ENCODE measurements at places on chromosomes 3 and 15.

GRCh38 chr15:52652286-52652685 is 26.9 kb downstream of the ATOSA start:
- DNase-seq, result no peak

- DNase-seq, result no peak
Observed at GRCh38 chr15:62325597-62325996, 160.5 kb upstream of the C2CD4B start.

DNA sequence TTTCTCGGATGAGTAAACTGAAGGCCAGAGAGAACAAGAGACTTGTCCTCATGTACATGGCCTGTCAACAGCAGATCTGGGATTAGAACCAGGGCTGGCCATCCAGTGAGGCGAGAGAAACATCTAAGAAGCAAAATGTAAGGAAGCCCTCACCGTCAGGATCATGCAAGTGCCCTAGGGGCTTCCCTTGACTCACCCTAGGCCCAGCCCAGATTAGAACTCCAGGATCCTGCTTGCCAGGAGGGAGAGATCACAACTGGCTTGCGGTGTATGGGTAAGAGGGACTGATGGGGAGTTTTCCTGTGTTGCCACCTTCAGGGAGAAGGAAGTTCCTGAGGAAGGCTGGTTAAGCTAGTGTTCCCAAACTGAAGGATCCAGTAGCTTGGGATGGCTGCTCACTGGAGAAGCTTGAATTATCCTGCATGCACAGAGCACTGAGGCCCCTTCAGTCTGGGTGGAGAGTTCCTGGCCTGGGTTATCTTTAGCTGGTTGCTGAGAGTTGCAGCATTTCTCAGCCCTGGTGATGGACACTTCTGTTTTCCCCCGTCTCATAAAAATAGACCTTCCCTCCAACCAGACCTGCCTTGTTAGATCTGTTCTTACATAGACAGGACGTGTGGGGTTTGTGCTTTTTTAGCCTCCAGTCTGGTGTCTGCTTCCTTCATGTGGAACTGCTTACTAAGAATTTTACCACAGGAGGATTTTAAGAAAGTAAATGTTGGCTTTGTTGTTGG is 28.2 kb upstream of the XIRP1 start:
- DNase-seq, result no peak

DNA sequence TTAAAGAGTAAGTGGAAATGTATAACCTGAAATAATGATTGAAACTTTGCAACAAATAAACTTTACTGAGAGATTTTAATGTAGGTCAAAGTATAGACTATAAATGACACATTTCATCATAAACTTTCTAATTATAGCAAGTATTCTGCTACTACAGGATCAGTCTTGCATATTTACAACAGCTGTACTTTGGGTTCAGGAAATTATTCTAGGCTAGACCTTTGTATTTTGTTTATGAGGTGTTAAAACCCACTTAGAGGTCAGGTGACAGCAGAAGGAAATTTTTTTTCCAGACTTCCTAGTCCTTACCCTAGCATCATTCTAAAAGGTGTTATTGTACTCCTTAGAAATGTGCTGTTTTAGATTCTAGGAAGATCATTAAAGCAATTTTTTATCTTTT is 2.3 kb downstream of the RNF7 start:
- DNase-seq, result no peak

- no peak for DNase-seq
Observed at GRCh38 chr3:149538371-149538770, 63.9 kb downstream of the TM4SF4 start.

DNA sequence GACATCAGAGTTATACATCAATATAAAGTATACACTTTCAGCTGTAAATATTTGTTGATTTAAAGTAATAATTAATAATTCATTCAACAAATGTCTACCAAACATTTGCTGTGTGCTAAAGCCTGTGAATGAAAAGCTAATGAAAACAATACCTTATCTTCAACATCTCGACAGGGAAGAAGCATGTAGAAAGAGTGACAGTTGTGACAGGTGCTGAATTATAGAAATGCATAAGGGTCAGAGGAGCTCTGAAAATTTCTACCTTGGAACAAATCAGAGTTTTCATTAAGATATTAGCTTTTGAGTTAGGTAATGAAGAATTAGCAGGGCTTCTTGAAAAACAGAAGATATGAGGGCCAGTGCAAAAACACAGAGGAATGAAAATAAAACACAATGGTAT is 739.2 kb downstream of the VGLL3 start:
- no peak for DNase-seq

DNA sequence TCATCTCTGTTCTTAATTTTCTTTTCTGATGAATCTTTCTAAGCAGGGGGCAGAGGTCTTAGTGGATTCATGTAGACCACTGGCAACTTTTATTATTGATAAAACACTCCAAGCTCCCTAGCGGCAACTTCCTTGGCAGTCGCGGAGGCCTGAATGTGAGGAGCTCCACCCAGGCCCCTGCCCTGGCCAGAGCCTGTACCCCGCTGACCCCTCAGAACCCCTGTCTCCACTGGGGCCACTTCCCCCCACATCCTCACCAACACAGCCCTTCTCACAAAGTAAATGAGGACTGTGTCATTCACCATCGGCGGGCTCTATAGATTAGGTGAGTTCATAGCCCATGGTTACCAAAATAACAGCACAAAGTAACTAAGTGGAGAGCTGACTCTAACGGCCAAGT is 111.6 kb downstream of the TPRA1 start:
- no peak for DNase-seq

- no peak for DNase-seq
Observed at GRCh38 chr3:99833617-99834205, 16.0 kb downstream of the CMSS1 start.

- DNase-seq, result no peak
Observed at GRCh38 chr3:120983841-120984240, 75.8 kb downstream of the STXBP5L start.

DNA sequence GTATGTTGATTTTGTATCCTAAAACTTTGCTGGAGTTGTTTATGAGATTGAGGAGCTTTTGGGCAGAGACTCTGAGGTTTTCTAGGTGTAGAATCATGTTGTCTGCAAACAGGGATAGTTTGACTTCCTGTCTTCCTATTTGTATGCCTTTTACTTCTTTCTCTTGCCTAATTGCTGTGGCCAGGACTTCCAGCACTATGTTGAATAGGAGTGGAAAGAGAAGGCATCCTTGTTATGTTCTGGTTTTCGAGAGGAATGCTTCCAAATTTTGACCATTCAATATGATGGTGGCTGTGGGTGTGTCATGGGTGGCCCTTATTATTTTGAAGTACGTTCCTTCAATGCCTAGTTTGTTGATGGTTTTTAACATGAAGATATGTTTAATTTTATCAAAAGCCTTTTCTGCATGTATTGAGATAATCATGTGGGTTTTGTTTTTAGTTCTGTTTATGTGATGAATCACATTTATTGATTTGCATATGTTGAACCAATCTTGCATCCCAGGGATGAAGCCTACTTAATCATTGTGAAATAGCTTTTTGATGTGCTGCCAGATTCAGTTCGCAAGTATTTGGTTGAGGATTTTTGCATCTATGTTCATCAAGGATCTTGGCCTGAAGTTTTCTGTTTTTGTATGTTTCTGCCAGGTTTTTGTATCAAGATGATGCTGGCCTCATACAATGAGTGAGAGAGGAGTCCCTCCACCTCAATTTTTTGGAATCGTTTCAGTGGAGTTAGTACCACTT is 188.1 kb downstream of the MINAR1 start:
- no peak for DNase-seq

GRCh38 chr3:186915806-186916796 is 14.2 kb upstream of the ST6GAL1 start:
- DNase-seq, result no peak
